ENCODE measurements at places on chromosomes 7 and 10.

GRCh38 chr7:136066304-136067143 lies 89.4 kb upstream of the MTPN start:
- no peaks in the 10 kb centered on the region for H3K27me3 ChIP-seq
- H3K4me3 ChIP-seq, result no peak overlapping the region
- H3K36me3 ChIP-seq, result no peaks in the 10 kb centered on the region
- no peak overlapping the region for H3K27ac ChIP-seq

DNA sequence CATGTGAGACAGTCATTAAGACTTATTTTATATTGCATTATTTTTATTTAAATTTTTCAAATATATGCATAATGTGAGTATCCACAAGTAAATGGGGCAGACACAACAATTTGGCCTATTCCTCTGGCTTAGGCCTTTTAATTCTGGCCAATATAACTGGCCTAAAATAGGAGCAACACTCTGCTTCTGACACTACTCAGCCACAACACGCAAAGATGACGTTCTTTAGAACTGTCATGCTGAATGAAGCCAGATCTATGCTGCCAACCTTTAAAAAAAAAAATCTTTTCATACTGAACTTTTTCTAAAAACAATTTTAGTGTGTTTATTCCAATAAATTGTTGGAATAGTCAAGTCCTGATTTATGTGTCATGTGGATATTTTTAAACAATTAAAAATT lies 355.0 kb upstream of the BMPER start:
- no peaks in the 10 kb centered on the region for H3K27me3 ChIP-seq
- no peak overlapping the region for H3K4me3 ChIP-seq
- no peak overlapping the region for H3K27ac ChIP-seq
- H3K4me1 ChIP-seq, result no peaks in the 10 kb centered on the region

DNA sequence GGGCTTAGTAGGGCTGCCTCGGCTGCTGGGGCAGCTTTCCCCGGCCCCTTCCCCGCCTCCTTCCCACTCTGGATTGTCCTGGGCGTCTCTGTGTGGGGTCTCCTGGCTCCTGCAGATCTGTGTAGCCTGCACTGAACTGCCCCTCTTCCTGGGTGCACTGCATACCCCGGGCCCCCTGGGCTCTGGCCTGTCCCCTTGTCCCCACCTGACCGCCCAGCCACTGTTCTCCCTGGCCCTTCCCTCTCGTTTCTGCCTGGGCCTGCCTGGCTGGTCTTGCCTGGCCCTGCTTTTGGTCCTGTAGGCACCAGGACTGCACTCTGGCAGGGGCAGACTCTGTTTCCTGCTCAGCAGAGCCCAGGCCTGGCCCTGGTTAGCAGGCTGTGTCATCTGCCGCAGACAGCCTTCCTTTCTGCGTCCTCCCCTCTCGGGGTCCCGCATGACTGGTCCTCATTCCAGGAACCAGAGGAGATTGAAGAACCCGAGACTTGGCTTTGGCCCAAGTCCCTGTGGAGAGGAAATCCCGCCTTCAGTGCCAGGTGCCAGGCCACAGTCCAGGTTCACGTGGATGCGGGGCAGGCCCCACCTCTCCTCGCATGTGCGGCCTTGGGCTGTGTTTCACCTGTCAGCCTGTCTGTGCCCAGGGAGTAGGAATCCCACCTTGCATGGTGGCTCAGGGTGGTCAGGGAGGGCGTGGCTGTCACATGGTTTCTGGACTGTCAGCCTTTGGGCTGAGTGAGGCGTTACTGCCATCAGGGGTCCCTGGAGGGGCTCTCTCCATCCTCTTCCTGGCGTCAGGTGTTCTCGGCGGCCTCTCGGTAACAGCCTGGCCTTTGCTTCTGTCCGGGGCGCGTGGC lies 9.2 kb downstream of the INPP5A start:
- peak overlapping the region; percentile 82 for H3K27ac ChIP-seq
- peak; percentile 98 for DNase-seq
- peaks cover 35% of the 10 kb centered on the region for H3K4me1 ChIP-seq
- H3K4me3 ChIP-seq, result no peak overlapping the region

DNA sequence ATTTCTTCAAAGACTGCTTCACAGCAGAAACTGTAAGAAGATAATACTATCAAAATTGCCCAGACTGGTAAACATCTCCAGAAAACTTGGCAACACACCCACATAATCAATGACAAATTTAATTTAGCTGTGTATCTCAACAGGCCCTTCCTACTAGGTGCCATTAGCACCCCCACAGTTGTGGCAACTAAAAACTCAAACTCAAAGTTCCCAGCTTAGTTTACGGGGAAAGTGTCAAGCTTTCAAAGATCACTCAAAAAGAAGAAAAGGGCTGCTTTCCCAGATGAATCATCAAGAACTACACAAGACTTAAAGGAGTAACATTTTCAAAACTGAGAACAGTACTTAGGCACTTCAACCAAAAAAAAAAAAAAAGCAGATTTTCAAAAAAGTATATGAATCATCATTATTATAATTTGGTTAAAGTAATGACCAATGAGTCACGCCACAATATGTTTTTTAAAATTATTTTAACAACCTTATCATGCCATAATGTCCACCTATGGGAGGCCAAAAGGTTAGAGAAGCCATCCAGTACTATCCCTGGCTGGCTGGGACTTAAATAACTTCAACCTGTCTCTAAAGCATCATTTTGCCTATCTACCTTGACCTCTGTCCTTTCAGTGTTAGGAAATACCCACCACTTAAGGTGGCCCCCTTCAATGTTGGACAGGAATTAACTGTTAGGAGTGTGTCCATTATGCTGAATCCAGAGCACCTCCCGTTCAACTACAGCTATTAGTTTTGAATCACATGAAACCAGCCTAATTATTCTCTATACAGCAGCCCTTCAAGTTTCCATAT lies 90.8 kb downstream of the ZFAND4 start:
- H3K4me3 ChIP-seq, result no peak overlapping the region
- H3K27ac ChIP-seq, result no peak overlapping the region
- no peaks in the 10 kb centered on the region for H3K36me3 ChIP-seq
- H3K4me1 ChIP-seq, result no peaks in the 10 kb centered on the region
- no peak for DNase-seq

DNA sequence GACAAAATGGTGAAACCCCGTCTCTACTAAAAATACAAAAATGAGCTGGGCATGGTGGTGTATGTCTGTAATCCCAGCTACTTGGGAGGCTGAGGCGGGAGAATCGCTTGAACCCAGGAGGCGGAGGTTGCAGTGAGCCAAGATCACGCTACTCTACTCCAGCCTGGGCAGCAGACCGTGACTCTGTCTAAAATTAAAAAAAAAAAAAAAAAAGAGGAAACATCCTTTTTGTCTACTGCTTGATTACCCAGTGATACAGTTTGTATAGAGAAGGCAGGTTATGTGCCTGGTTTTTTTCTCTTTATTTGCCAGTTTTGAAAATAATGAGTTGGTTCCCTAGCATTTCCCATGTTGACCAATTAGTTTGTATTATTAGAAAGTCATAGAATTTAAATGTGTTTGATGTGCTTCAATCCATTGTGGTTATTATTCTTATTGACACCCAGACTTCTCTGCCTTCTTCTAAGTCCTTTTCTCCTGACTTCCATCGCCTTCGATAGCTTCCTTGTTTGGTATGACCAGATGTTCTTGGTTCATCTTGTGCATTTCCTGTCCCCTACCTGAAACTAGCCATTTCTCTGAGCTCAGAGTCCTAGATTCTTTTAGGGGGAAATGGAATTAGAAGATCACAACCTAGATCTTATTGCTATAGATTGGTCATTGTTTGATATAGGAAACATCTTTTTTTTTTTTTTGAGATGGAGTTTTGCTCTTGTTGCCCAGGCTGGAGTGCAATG lies 43.2 kb downstream of the VKORC1L1 start:
- H3K27ac ChIP-seq, result no peak overlapping the region
- no peak overlapping the region for H3K4me3 ChIP-seq

DNA sequence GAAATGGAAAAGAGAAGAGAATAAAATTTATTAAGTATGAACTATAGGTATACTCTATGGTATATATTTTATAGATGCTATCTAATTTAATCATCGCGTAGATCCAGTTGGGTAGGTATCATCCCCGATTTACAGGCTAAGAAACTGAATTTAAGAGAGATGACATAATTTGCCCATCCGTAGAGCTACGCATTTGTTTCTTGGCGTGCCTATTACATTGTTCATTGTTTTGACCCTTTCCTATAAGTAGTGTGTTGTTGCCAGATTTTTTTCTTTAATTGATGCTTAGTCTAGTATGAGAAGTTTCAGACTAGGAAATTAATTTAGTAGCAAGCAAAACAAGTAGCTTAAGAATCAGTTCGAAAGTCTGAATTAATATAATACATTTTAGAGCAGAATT lies 205.7 kb upstream of the NPSR1 start:
- no peak for DNase-seq
- H3K27me3 ChIP-seq, result no peaks in the 10 kb centered on the region
- no peak overlapping the region for H3K4me3 ChIP-seq
- H3K4me1 ChIP-seq, result no peaks in the 10 kb centered on the region

DNA sequence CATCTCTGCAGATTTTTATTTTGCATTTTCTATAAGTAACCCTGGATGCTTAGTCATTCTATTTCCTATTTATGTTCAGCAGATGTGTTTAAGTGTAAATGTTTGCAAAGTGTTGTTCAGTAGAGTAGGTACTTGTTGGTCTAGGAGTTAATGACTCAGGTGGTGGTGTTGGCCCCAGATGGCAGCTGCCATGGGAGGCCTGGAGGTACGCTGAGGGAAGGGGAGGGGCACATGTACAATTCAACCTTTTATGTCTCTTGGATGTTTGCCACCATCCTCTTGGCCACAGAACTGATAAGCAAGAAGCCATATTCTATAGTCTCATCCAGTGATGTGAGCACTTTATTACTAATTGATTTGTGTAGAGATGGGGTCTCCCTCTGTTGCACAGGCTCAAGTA lies 68.1 kb upstream of the SLC39A12 start:
- no peaks in the 10 kb centered on the region for H3K36me3 ChIP-seq
- H3K27me3 ChIP-seq, result no peaks in the 10 kb centered on the region
- H3K27ac ChIP-seq, result no peak overlapping the region

DNA sequence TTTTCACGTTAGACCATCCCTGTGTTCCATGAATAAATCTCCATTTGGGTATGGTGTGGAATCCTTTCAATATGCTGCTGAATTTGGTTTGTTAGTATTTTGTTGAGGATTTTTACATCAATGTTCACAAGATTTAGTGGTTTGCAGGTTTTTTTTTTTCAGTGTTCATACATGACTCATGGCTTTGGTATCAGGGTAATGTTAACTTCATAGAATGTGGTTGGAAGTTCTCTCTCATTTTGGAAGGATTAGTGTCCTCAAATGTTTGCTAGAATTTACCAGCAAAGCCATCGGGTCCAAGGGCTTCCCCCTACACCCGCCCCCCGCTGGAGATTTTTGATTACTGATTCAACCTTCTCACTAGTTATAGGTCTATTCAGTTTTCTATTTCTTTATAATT lies 398.0 kb downstream of the NXPH1 start:
- no peaks in the 10 kb centered on the region for H3K27me3 ChIP-seq
- no peak overlapping the region for H3K4me3 ChIP-seq
- no peak for DNase-seq

DNA sequence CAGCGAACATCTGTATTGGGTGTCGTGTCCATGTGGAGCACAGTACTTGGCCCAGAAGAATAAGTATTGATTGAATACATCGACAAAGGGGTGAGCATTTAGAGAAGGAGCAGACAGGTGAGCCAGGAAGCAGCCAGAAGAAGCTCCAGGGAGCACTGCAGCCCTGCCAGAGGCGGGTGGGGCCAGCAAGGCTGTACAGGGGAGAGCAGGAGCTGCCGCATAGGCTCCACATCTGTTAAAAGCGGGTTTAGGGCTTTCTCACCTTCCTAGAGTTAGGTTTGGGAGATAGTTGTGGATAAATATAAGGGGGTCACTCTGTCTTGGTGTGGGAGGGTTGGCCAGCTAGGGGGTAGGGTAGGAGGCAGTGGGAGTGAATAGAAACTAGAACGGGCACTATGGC lies 1.3 kb upstream of the CPA1 start:
- DNase-seq, result no peak
- H3K27me3 ChIP-seq, result no peaks in the 10 kb centered on the region
- no peak overlapping the region for H3K27ac ChIP-seq

DNA sequence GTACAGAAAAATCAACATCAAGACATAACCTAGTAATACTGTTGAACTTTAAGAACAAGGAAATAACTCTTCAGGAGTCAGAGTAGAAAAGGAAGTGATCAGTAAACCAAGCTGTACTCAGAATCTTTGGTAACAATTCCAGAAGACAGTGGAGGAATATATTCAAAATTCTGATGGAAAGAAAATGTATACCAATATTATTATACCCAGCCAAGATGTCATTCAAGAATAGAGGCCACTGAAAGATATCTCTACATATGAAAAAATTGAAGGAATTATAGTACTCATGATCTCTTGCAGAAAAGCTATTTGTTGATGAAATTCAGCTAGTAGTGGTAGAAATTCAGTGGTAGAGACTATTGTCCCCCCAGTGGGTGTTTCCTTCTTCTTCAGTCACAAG lies 182.6 kb upstream of the ZMIZ1 start:
- no peaks in the 10 kb centered on the region for H3K36me3 ChIP-seq
- DNase-seq, result no peak
- peaks cover 26% of the 10 kb centered on the region for H3K4me1 ChIP-seq
- no peak overlapping the region for H3K4me3 ChIP-seq
- no peaks in the 10 kb centered on the region for H3K27me3 ChIP-seq

DNA sequence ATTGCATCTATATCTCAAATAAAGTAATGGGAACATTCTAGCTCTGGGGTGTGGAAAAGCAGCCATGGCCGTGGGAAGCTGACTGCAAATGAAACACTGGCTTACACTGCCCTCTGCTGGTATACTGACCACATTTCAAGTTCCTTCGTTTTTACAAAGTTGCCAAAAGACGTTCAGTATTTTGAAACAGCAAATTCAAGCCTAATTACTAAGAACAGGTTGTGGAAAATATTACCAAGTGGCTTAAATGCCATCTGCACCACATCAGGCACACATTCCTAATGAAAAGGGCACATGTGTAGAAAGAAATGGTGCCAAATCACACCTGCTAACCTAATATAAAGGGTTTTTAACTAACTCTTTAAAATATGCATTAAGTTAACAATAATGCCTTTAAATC lies 83.9 kb downstream of the JAZF1 start:
- H3K4me1 ChIP-seq, result no peaks in the 10 kb centered on the region
- no peaks in the 10 kb centered on the region for H3K36me3 ChIP-seq
- no peaks in the 10 kb centered on the region for H3K27me3 ChIP-seq
- no peak overlapping the region for H3K4me3 ChIP-seq
- DNase-seq, result peak; percentile 46
- H3K27ac ChIP-seq, result no peak overlapping the region
